Activated T-helper 1 cell treated with anti-CD3 and anti-CD28 coated beads, Interleukin-12 subunit alpha, Interleukin-12 subunit beta, Interleukin-2, Interleukin-4 antibody, amounts not matched to agents 30 ng/mL and 10 ng/mL and 1 ng/mL, durations not matched to agents 14 hours and 24 hours and 36 hours (primary cell): ENCODE measurements at places on chromosomes 4 and X.

- H3K36me3 ChIP-seq, result no peaks in the 10 kb centered on the region
- H3K27ac ChIP-seq, result no peak overlapping the region
- no peak overlapping the region for H3K4me3 ChIP-seq
- H3K4me1 ChIP-seq, result no peaks in the 10 kb centered on the region
- no peak for DNase-seq
- H3K27me3 ChIP-seq, result no peaks in the 10 kb centered on the region
Measured at GRCh38 chr4:169027663-169028062, 17.6 kb upstream of the CBR4 start.

DNA sequence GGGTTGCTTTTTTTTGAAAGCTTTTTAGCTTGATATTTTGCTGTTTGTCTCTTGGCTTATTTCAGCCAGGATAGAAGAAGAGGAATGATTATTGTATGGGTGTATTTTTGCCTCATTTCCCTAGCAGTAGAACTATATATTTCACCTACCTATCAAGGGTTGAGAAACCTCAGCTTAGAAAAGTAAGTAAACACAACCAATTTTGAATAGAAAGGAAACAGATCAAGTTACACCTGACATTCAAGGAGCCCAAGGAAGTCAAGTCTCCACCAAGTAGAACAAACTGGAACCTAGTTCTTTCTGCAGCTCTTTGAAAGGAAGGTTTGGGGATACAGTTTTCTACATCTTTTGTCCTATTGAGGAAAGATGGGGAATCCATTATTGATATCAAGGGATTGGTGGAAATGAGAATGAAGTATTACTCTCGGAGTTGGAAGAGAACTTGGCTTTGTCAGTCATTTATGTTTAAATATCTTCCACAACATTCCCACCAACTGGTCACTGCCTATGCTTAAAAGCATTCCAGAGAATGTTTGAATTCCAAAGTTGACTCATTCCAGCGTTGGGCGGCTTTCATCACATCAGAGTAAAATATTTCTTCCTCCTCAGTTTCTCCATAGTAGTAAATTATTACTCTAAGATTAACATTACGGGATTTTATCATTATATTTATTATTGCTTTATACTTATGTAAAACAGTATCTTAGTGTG, 207.8 kb upstream of the CNKSR2 start:
- no peak overlapping the region for H3K4me3 ChIP-seq
- no peak for DNase-seq
- H3K4me1 ChIP-seq, result no peaks in the 10 kb centered on the region
- H3K27ac ChIP-seq, result no peak overlapping the region

DNA sequence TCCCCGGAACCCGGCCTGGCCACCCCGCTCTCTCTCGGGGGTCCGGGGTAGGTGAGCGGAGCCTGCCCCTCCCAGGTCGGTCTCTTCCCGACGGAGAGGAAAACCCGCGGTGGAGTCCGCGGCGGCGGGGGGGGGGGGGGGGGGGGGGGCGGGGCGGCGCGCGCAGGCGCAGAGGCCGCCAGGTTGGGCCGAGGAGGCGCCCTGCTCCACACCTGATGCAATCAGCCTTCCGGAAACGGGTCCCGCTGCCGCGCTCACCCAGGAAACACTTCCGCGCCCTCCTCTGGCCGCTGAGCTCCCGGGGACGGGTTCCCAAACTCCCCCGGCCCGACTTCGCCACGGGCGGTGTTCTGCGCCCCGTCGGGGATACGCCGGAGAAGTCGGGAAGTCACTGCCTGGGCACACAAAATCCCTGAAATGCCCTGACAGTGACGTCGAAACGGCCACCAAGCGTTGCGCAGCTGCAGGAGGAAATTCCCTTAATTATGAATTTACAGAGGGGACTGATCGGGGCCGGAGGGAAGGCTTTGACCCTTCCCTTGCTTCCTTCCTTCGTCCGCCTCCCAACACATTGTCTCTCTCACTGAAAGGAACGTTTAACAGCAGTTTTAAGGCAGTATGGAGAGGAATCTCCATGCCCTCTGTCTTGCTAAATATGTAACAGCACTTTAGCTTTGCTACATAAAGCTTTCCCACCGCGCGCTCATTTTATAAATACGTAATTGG, 2.1 kb upstream of the APBB2 start:
- H3K27me3 ChIP-seq, result peaks cover 42% of the 10 kb centered on the region
- peaks cover 27% of the 10 kb centered on the region for H3K4me1 ChIP-seq
- peak; percentile 36 for DNase-seq

DNA sequence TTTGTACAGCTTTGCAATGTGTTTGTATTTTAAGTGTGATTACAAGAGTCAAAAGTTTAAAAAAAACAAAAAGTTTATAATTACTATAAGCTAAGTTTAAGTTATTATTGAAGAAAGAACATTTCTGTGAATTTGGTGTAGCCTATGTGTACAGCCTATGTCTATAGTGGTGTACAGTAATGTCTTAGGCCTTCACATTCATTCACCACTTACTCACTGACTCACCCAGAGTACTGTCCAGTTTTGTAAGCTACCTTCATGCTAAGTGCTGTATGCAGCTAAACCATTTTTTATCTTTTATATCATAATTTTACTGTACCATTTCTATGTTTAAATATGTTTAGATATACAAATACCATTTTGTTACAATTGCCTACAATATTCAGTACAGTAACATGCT, 182.3 kb downstream of the RPA4 start:
- no peaks in the 10 kb centered on the region for H3K27me3 ChIP-seq
- no peak for DNase-seq
- H3K4me3 ChIP-seq, result no peak overlapping the region
- H3K36me3 ChIP-seq, result no peaks in the 10 kb centered on the region
- no peak overlapping the region for H3K27ac ChIP-seq
- H3K4me1 ChIP-seq, result no peaks in the 10 kb centered on the region
